ENCODE measurements at places on chromosomes 5 and 9.

DNA sequence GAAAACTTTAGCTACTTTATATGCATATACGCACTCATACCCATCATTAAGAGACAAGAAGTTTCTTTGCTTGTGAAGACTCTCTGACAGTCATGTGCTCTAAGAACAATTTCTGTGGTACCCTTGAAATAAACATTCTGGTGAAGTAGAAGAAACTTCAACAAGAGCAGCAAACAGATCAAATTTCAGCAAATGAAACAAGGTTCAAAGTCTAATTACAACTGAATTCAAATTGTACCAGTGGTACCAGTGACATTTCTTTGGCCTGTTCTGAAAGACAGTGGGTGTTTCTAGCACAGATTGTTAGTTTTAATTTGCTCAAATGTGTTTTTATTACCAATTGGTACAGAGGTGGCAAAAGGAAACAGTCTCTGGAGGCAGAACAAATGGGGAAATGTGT is 391.0 kb downstream of the CHSY3 start:
- DNase-seq: no peak

DNA sequence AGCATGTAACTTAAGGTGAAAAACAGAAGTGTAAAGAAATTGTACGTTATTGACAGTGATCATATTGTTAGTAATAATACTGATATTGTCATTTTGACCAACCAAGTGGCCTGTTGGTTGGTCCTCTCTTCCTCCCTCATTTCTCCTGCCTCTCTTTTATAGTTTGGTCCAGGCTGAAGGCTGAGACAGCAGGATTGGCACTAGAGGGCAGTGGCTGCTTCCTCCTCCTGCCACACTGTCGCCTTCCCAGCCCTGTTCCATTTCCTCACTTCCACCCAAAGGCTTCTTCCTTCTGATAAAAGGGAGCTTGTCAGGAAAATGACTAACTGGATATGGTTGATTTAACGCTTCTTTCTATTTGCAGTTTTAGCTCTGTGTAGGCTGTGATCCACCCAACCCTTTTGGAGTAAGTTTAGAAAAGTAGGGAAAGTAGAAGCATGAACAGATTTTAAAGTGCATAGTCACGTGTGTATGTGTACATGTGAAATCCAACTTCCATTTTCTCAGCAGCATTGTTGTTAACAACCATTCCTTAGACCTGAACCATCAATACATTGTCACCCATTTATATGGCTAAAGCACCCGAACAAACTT is 35.6 kb downstream of the PTCD2 start:
- DNase-seq: peak; percentile 29

- peak; percentile 30 for DNase-seq
These were observed 322.5 kb upstream of the IRX4 start for GRCh38 chr5:2205185-2205585.

GRCh38 chr5:1752881-1753280 is 46.8 kb downstream of the MRPL36 start:
- DNase-seq: no peak

DNA sequence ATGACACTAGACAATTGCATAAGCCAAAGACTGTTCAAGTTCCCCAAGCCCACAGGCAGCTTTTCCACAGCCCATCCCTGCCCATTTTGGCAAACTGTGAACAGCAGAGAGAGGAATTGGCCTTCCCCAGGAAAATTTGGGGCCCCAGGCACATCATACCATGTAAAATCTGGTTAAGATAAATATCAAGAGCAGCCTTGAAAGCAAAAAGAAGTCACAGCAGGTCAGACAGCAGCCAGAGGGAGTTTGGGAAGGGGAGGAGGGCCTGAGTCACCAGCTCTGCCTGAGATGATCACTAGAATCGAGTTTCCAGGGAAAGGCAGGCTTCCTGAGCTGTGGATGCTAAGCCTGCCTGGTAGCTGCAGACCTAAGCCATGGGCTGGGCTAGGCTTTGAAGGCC is 179.2 kb downstream of the RFK start:
- DNase-seq: peak; percentile 45

DNA sequence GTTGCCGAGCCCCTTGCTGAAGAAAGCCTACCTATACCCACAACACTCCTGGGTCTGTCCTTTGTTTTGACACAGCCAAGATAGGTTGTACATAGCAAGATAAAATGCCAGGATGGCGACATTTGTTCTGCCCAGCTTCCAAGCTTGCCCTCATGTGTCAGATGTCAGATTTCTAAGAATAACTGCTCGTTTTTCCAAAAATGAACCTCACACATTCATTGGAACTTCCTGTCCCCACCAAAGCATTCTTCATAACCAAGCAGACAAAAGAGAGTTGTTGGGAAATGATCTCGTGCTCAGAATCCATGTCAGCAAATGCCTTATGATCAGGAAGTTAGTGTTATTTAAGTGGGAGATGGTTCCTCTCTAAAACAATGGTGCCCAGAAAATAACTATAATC is 210.1 kb downstream of the ZNF608 start:
- no peak for DNase-seq

DNA sequence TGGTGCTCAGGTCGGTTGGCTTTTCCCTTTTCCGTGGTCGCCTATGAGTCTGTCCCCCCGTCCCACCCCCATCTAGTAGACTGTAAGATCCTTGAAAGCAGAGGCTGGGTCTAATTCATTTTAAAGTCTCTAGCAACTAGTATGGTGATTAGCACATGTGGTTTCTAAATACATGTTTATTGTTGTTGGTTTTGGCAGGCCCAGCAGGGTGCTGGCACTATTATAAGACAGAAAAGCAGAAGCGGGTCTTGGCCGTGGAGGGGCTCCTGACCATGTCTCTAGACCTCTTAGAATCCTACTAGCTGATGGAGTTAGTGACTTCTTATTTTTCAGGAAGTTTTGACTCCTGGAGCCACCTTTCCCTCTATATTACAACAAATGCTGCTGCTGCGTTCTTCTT is 61.5 kb upstream of the TNFSF8 start:
- DNase-seq: no peak

DNA sequence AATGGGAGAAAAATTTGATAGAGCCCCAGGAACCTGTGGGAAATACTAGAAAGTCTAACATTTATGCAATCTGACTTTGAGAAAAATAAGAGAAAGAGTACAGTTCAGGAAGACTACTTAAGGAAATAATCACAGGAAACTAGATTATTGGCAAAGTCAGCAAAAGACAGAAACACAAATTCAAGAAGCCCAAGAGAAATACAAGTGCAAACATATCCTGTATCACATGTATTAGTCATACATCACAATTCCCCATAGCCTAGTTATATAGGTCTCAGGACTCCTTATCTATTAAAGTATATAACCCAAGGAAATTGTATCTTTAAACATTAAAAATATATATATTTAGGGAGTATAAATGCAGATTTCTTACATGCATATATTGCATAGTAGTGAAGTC is 100.8 kb downstream of the HOMER1 start:
- DNase-seq: no peak

- no peak for DNase-seq
These were observed 402.4 kb upstream of the GRAMD2B start for GRCh38 chr5:126020770-126021169.

- no peak for DNase-seq
These were observed 81.9 kb downstream of the MAP1B start for GRCh38 chr5:72189146-72189545.

- no peak for DNase-seq
These were observed 320.6 kb upstream of the MEF2C start for GRCh38 chr5:89203611-89204010.

GRCh38 chr9:108783731-108784495 is 71.9 kb downstream of the ACTL7B start:
- no peak for DNase-seq

DNA sequence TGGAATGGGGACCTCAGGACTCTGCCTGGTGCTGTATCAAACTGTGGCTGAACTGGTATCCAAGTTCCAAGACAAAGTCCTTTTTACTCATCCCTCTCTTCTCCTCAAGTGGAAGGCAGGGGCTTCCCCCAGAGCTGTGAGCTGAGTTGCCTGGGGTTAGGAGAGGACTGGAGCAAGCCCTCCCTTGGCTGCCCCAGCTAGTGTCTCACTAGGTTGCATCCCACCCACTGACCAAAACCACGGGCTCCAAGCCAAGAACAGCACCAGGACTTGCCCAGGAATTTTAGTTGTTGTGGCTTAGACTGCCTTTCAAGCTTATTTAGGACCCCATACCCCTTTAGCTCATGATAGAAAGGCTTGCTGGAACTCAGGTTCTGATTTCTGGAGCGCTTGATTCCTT is 158.7 kb upstream of the TNC start:
- no peak for DNase-seq
